ENCODE measurements at places on chromosomes 1 and 21.

- DNase-seq: no peak
Observed at GRCh38 chr1:236465231-236465958, 58.4 kb upstream of the LGALS8 start.

DNA sequence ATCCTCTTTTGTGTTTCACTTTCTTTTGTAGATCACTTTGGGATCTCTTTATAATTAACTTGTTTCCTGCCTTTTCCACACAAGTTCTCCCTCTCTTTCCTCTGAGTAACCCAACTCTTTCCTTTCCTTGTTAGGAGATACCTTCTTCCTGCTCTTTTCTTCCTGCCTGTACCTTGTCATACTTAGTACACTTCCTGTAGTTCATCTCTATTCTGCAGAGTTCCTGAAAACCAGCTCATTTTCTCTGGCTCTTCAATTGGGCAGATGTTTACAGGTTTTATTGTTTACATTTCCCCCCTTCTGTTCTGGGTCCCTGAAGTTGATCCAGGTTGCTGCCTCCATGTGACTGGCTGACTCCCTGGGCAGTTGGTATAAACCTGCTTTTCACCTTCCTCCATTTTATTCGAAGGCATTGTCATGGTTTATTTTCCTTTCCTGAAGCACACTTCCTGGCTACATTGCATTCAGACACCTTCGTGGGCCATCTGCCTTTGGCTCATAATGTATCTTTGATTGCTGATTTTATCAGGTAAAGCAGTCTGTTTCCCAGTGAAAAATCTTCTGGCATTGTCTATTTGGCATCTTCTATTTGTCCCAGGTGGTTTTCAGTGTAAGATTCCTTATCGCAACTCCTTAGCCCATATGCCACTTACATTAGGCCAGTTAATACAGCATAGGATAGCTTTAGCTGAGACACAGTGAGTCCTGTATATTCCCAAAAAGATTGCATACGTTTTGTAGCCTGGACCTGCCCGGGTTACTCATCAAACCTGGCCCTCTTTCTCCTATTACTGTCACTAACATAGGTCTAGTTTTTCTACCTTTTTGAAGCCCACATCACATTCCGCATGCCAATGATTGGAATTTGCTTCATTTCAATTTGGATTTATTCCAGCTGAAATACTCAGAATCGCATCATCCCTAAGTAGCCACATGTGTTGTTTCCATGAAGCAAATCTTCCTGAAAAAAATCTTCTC is 15.4 kb downstream of the CTH start:
- no peak for DNase-seq

GRCh38 chr1:41383094-41383852 is 22.0 kb downstream of the FOXO6 start:
- DNase-seq: no peak

DNA sequence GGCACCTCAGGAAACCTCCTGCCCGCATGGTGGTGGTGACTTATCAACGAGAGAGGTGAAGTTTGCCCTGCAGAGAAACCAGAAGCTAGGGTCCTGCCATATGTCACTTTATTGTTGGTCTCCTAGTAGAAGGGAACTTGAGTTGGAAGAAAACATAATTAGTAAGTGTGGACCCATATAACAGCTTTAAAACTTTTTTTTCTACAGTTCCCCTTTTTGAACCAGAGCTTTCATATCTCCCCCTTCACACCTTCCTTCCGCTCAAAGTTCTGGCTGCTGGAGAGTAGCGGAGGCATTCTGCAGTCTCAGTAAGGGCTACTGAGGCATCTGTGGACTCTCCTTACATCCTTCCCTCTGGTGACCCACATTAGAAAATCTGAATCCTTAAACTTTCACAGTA is 48.9 kb downstream of the PHC2 start:
- DNase-seq: no peak

DNA sequence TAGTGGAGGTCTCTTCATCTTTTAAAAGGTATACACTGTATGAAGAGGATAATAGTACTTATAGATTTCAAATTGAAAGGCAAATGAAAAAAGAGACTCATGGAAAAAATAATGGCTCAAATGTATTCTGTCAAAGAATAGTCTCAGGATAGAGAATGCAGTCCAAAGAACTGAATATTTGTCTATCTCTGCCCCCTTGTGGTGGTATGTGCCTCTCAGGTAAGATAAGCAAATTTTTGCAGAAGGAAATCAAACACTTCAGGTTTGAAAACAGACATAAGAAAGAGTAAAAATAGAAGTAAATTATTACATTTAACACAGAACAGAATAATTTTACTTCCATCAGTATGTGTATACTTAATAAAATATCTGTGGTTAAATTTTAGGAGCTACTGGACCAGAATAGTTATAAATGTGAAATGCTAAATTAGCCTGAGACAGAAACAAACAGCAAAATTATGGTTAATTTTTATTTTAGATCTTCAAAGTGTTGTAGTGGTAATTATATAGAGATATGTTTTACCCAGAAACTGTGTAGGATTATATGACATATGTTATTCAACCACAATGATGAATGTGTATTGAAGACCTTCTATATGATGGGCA is 164.4 kb upstream of the PALMD start:
- no peak for DNase-seq

DNA sequence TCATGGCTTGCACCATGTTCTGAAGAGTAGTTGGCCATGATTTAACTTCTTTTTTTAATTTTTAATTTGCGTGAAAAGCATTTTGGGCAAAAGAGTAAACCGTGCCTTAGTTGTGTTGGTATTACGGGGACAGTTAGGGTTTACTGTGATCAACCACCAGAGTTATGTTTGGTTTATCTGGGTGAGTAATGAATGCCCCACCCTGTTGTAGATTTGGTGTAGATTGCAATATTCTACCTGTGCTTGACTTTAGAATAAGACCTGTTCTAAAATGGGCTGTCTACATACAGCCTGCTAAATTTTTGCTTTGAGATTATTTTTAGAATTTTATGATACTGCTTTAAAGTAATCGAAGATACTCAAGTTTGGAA is 1.4 kb downstream of the USP25 start:
- peak; percentile 20 for DNase-seq

GRCh38 chr1:180192172-180192571 is 37.5 kb downstream of the QSOX1 start:
- no peak for DNase-seq

- DNase-seq: peak; percentile 6
Observed at GRCh38 chr1:50774759-50775351, 185.2 kb downstream of the FAF1 start.

DNA sequence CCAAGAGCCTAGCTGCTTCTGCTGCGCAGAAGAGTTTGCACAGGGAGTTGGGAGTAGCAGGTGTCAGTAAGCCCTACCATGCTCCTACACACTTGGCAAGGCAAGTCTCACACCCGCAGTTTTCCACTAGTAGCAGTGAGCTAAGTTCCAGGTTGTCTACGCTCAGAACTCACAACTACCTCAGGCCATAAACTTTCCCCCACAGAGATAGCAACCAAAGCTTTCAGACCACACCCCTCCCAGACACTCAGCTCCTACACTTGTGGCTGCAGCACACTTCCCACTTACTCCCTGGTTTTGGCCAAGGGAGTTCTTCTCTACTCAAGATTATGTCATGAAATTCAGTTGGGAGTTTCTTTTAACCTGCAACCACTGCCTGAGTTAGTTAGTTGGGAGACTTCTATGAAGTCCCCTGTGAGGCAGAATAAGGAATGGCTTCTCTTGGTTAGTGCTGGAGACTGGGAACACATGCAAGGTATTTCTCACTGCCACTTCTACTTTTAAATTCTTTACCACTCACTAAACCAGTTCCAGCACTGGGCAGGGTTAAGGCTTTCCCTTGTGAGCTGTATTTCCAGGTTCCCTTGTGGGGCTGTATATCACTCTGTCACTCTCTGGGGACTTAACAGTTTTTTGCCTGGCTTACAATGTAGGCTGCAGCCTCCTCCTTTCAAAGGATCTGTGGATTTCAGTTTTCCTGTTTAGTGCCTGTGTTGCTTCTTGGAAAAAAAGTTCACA is 18.3 kb upstream of the MAB21L3 start:
- DNase-seq: no peak

DNA sequence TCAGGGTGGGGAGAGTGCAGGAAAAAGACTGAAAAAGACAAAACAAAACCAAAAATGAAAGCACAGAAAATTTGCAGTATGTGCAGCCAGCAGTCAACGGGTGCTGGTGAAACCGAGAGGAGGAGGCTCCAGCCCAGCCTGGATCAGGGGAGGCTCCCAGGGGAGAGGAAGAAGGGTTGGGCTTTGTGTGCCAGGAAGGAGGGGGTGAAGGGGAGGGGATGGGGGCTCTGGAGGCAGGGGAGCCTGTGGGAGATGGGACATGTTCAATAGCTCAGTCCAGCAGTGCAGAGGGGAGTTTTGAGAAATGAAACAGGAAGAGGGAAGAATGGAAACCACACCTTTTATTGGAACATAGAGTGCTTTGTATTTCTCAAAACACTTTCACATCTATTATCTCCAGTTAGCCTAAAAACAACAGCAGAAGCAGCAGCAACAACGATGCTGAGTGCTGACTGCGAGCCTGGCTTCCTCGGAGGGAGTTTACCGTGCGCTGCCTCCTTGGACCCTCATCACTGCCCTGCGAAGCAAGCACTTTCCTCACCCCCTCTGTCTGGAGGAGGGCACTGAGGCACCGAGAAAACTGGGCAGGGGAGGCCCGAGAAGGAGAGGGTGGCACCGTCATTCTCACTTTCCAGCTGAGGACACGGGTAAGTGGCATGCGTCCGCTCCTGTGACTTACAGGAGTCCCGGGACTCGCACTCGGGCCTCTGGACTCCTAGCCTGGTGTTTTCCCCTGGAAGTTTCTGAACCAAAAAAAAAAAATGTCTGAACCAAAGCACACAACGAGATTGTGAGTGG is 62.9 kb downstream of the MDM4 start:
- DNase-seq: no peak

DNA sequence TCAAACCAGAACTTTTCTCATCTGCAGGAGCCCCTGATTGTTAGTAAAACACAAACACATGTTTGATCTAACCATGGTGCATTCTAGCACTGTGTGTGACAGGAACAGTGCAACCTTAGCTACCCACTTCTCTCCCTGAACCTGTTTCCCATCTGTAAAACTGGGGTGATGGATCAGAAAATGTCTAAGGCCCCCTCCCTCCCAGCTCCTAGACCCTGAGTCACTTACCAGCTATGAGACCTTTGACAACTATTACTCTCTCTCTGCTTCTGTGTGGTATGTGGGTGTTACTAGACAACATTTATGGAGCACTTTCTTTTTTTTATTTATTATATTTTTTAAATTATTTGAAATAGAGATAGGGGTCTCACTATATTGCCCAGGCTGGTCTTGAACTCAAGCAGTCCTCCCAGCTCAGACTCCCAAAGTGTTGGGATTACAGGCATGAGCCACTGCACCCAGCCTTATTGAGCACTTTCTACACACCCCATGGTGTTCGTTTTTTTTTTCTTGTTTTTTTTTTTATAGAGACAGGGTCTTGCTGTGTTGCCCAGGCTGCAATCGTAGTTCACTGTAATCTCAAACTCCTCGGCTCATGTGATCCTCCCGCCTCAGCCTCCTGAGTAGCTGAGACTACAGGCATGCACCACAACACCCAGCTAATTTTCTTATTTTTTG is 2.6 kb downstream of the INPP5B start:
- no peak for DNase-seq
